ENCODE measurements at places on chromosomes 6 and 20. TPM values are rescaled to one million over a fixed set of nuclear protein-coding genes. Genes with fewer than 3 reads are reported as not detected.

ZC3H12D gene
- under 0.01 TPM for total RNA-seq

GRM1 gene
- not detected for total RNA-seq

GRCh38 chr20:38748861-38749149 is 545 bp downstream of the ACTR5 start:
- no peak for DNase-seq

LY6G6D gene
- total RNA-seq = not detected

DNA sequence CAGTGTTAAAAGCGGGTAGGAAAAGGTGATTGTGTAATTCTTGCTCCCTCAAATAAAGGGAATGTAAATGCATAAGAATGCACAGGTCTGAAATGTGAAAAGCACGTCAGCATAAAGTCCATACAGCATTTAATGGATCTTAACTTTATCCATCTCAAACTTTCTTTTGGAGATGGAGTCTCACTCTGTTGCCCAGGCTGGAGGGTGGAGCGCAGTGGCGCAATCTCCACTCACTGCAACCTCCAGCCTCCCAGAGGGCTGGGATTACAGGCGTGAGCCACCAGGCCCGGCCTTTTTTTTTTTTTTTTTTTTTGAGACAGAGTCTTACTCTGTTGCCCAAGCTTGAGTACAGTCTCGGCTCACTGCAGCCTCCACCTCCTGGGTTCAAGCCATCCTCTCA is 33.4 kb downstream of the RNASET2 start:
- DNase-seq = no peak

DNA sequence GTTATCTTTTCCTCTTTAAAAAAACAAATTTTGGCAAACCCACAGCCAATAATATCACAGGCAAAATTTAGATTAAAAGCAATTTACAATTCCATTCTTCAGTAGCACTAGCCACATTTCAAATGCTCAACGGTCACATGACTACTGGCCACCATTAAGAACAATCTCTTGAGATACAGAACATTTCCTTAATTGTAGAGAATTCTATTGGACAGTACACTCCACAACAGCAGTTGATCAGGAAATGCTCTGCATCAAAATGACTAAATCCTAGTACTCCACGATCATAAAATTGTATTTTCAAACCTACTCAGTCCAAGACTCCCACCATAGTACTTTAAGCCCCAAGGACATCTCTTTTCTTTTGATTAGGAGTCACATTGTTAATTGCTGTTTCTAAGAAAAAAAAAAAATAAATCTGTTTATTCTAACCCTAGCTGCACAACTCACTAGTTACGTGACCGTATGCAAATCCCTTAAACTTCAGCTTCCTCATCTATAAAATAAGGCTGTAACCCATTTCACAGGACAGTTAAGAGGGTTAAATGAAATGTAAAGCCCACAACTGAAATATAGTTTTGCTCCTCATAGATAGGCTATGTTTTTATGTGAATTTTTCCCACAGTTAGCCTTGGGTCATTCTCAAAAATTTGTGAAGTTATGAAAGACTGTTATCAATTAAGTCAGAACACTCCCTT is 9.8 kb downstream of the C6orf62 start:
- no peak for DNase-seq

- DNase-seq = no peak
These were observed 118.6 kb downstream of the PLCB1 start for GRCh38 chr20:8250539-8251200.

KIF13A gene
- total RNA-seq = 53.8 TPM

DNA sequence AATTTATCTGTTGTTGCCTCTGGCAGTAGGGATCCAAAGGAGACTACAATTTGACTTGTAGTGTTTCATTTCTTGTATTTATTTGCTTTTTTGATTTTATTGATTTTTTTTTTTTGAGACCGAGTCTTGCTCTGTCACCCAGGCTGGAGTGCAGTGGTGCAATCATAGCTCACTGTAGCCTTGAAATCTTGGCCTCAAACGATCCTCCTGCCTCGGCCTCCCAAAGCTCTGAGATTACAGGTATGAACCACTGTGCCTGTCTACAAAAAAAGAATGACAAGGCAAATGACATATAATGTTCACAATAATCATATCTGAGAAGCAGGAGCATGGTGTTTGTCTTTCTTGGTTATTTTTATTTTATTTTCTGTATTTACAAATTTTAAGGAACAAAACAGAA is 117.6 kb upstream of the RNF24 start:
- no peak for DNase-seq

- DNase-seq = no peak
These were observed 30.9 kb upstream of the ENPP5 start for GRCh38 chr6:46201702-46202101.

- DNase-seq = no peak
These were observed 175.4 kb downstream of the SIM1 start for GRCh38 chr6:100289285-100289684.

ACSS2 gene
- 102 TPM for total RNA-seq

- no peak for DNase-seq
These were observed 9.4 kb downstream of the SPDEF start for GRCh38 chr6:34546551-34547321.

DNA sequence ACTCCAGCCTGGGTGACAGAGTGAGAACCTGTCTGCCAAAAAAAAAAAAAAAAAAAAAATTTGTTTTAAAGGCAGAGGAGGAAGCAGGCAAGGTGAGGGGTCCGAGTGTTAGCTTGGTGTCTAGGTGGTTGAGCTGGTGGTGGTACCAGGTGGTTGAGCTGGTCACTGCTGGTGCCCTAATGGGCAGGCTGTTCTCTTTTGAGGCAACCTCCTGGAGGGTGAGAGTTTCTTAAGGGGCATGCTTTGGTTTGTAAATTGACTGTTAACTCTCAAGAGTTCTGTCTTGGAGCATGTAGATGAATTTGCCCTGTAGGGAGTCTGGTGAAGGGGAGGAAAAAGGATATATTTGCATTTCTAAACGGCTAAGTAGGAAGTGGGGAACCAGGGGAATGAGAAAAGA is 52.7 kb downstream of the BANF2 start:
- no peak for DNase-seq

GRCh38 chr6:89853068-89853467 is 23.4 kb downstream of the CASP8AP2 start:
- DNase-seq = no peak

GRCh38 chr6:6806844-6807518 is 218.5 kb downstream of the LY86 start:
- no peak for DNase-seq

GRCh38 chr6:72811971-72812421 is 190.1 kb downstream of the KCNQ5 start:
- DNase-seq = peak; percentile 46

- peak; percentile 97 for DNase-seq
These were observed at the start of gene RALGAPA2 for GRCh38 chr20:20712474-20713243. TSS of gene RALGAPA2 (minus strand) at chr20:20712644. CDS start at chr20:20712480, 164 bp downstream.

SDC4 gene
- total RNA-seq = 129 TPM

ATP6V1G2 gene
- total RNA-seq = 1.3 TPM

SPTLC3 gene
- total RNA-seq = 0.97 TPM

DEFB124 gene
- not detected for total RNA-seq

ENPP4 gene
- 2.2 TPM for total RNA-seq

ALDH5A1 gene
- total RNA-seq = 0.64 TPM

GRM4 gene
- under 0.01 TPM for total RNA-seq

DNA sequence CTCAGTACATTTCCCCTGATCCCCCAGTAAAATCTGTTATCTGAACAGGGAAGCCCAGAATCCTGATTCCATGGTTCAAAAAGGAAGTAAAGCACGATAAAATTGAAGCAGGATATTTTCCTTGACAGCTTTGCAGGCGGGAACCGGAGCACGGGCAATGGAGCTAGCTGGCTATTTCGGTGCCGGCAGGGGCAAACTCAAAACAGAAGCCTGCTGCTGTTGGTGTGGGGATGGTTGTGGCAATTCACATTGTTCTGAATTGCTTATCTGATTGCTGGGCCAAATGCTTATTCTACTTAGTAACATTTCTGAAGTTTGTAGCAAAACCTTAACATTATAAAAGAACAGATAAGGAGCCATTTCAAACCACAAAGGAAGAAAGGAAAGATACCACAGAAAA is 172.4 kb downstream of the MMS22L start:
- DNase-seq = no peak

MRAP2 gene
- not detected for total RNA-seq

GRCh38 chr20:20410678-20411077 is 42.8 kb downstream of the INSM1 start:
- peak; percentile 3 for DNase-seq

SEMG1 gene
- total RNA-seq = not detected

DNA sequence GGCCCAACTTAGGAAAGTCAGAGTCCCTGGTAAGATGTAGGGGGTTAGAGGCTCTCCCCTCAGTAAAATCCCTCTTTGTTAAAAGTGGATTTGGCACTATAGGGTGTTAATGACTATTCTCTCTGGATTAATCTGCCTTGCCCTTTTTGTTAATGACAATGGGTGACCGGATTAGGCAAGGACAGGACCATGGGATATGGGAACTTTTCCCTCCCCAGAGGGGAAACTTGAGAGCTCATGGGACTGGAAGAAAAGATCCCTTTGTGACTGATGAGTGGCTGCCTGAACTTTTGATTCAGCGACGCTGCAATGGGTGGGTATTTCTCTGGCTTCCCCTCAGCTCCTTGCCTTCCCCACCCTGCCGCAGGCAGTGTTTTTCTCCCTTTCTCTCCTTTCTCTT is 12.2 kb upstream of the TAAR9 start:
- DNase-seq = no peak

DNA sequence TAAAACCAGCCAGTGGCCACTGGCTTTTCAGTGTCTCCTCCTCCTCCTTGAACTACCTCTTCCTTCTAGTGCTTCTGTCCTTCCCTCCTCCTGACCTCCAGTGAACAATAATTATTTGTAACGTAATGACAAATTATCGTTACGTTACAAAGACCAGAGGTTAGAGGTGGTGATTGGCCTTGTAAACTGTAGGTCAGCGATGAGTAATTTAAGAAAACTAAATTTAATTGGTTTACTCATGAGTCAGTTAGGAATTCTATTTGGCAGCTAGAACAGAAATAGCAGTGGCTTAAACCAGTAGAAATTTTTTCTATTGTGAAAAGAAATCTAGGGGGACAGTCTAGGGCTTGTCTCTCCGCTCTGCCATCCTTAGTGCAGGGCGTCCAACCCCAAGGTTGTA is 38.8 kb downstream of the PPARD start:
- peak; percentile 23 for DNase-seq

ZBTB46 gene
- total RNA-seq = 13.8 TPM

SIRPB1 gene
- total RNA-seq = not detected

ITPA gene
- 40.3 TPM for total RNA-seq

DNA sequence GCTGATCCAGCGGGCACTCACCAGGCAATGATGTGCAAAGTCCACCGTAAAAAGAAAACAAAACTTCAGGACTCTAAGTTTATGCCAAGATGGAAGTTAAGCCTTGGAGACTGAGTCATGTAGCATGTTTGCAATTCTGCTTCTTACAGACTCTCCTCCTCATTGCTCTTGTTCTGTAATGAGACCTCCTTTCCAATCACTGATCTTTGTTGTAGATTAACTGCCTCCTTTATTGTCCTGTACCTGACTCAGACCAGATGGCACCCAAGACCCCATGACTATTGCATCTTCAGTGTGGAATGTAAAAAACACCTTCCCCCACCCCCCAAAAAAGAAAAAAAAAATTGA is 11.2 kb downstream of the NEU1 start:
- peak; percentile 15 for DNase-seq

DNA sequence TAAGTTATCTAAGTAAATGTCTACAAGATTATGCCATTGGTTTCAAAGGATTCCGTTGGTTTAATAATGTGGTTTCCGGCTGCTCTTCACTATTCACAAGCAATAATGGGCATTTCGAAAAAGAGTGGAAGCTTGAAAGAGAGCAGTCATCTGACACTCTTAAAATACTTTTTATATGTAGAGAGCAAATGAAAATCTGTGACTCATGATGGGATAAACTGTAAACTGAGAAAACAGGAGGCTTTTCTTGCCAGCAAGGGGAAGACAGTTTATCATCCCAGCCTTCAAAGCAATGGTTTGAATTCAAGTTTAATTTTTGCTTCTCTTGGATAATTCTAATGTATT is 145.7 kb downstream of the KHDC1L start:
- DNase-seq = peak; percentile 71

BACH2 gene
- 0.64 TPM for total RNA-seq

IRF4 gene
- not detected for total RNA-seq

TMEM217 gene
- 2.9 TPM for total RNA-seq

- DNase-seq = peak; percentile 93
These were observed 28.1 kb upstream of the AKAP7 start for GRCh38 chr6:131107151-131107550.

- DNase-seq = peak; percentile 76
These were observed 1.4 kb upstream of the CEP43 start for GRCh38 chr6:166997768-166998255.

PPP1R14C gene
- total RNA-seq = not detected

- no peak for DNase-seq
These were observed 13.7 kb upstream of the STXBP5 start for GRCh38 chr6:147190556-147190955.

DNA sequence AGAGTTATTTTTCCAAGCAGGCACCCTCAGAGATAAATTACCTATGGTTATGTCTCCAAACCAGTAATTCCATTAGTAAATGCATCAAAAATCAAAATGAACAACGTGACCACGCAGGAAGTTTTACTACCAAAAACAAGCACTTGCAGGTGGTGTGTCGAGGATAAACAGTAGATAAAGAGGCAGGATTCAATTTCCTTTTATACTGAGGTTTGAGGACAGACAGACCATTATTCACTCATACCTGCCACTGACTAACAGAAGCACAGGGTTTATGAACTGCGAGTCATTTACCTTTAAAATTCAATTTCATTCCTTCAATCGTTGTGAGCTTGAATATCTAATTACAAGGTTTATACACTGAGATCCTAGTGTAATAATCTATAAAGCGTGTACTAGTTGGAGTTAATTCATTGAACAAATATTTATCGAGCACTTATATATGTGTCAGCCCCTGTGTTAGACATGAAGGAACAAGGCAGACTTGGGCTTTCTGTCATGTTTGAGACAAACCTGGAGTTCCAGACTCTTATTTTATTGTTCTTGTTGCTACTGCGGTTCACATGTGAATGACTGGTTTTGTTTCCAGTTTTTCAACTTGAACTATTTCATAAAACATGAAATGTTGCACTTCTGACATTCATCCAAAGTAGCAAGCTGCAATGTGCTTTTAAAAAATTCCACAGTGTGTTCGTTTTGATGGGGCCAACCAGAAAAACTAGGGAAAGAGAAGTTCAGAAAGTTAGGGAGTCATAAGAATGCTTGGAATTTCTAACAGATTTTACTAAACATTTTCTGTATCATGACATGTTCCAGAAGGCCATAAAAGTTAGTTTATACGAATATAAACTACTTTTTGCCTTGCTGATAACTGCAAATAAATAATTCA is 205.6 kb downstream of the UST start:
- peak; percentile 94 for DNase-seq

- DNase-seq = no peak
These were observed 77.8 kb downstream of the COL9A1 start for GRCh38 chr6:70225055-70225454.
